ENCODE measurements at places on chromosomes 1 and 21.

- DNase-seq = no peak
Measured at GRCh38 chr1:246178717-246179311, 328.3 kb downstream of the SMYD3 start.

DNA sequence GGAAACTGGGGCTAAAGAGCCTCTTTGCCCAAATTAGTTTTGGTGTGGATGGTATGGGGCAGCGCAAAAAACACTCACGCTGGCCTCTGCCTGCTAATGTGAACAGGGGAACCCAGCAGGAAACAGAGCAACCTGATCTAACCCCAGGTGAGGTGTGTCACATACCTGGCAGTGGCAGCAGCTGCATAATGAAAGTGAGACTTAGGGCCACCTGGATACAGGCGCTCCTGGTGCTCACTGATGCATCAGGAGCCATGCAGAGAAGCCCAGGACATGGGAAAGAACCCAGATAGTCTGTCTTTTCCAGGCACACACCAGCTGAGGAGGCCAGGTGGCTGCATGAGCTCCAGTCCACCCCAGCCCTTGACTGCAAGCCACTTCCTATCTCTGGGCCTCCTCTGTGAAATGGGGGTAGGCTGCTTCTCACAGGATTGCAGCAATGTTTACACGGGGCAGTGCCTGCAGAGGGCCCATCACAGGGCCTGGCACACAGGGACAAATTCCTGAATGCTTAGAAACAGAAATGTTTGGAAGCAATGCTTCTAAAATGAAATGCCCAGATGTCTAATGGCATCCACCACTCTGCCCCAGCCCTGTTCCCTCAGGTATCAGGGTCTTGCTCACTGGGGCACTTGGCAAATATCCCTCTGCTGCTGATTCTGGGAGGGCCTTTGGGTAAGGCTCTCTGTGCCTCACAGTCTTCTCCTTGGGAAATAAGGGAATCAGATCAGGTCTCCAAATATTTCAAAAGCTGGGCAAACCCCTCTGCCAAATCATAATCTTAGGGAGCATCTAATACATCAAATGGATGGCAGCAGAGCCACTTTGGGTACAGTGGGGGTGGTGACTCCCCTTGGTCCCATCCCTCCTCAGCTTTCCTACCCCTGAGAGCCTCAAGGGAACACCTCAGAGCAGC, 19.9 kb downstream of the DHCR24 start:
- no peak for DNase-seq

DNA sequence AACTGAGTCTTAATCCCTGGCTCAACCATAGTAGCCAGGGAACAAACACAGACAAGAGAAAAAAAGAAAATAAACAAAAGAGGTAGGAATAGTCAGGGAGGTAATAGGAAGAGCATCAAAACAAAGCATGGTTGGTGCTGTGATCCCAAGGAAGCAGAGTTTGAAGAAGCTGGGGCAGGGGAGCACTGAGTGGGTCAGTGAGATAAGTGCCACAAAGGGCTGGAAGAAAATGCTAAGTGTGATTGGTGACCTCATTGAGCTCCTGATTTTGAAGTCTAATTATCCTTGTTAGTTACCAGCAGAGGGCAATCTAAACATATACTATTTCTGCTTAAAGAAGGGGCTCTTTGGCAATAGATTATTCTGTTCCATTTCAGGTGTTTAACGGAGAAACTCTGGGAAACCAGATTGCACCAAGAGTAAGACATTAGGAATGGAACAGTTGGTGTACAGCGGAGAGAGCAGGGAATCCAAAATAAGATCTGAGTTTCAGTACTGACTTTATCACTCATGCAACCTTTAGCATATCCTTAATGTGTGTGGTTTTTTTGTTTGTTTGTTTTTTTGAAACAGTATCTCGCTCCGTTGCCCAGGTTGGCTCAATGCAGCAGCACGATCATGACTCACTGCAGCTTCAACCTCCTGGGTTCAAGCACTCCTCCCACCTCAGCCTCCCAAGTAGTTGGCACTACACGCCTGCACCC, 30.7 kb upstream of the KIAA1614 start:
- DNase-seq = no peak

GRCh38 chr1:42682739-42683531, 717 bp downstream of the YBX1 start:
- DNase-seq = peak; percentile 68

GRCh38 chr1:220353229-220354012, 81.2 kb upstream of the RAB3GAP2 start:
- no peak for DNase-seq

DNA sequence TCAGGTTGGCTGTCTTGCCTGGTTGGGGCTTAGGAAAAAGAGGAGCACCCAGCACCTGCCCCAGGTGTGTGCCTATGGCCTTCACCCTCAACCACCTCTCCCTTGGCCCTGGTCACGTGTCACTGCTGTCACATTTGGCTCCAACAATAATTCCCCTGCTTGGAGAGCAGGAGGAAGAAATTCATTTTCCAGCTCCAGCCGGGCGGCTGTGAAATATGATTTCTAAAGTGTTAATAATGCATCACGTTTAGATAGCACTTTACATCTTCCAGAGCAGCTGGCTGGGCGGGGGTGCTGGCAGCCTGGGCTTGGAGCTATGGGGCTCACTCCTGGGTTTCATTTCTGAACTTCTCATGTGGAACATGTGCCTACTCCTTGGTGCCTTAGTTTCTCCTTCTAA, 63.1 kb downstream of the KIRREL1 start:
- no peak for DNase-seq

Measured in stimulated activated CD4-positive, alpha-beta T cell treated with anti-CD3 and anti-CD28 coated beads, Interleukin-4, amount 100 ng/mL, for 24 hours (primary cell).